ENCODE measurements at places on chromosomes 6 and 20.

DNA sequence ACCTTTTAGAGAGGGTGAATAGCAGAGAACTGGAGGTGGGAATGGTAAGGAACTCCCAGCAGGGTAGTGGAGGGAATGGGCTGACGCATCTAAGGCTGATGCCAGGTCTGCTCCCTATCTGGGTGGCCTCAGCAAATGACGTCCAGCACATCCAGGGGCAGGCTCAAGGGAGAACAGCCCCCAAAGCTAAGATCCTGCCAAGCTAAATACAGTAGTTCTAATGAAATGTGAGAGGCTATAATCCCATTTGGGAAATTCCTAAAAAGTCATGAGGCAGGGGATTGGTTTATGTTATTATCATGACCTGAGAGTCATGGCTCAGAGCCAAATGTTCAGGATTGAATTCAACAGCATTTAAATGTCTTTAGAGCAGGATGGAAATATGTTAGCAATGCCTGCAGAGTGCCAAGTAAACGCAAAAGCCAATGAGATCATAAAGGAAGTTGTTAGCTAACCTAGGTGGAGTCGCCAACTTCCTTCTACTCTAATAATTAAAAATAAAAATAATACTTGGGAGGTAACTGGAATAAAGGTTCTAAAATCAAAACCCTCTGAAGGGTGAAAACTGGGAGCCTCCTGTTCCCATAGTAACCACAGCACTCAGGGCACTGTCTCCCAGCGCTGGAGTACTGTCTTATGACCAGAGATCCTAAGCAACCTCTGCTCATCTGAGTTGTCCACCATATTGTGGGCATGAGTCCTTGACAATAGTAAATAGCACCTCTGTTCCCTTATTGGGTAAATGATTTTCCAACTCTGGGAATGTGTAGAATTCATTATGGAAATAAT, 34.8 kb downstream of the IYD start:
- no peak for DNase-seq

- DNase-seq: no peak
These were observed 190.3 kb downstream of the UTRN start for GRCh38 chr6:144475411-144475810.

GRCh38 chr6:6686176-6686575, 97.7 kb downstream of the LY86 start:
- DNase-seq: no peak

DNA sequence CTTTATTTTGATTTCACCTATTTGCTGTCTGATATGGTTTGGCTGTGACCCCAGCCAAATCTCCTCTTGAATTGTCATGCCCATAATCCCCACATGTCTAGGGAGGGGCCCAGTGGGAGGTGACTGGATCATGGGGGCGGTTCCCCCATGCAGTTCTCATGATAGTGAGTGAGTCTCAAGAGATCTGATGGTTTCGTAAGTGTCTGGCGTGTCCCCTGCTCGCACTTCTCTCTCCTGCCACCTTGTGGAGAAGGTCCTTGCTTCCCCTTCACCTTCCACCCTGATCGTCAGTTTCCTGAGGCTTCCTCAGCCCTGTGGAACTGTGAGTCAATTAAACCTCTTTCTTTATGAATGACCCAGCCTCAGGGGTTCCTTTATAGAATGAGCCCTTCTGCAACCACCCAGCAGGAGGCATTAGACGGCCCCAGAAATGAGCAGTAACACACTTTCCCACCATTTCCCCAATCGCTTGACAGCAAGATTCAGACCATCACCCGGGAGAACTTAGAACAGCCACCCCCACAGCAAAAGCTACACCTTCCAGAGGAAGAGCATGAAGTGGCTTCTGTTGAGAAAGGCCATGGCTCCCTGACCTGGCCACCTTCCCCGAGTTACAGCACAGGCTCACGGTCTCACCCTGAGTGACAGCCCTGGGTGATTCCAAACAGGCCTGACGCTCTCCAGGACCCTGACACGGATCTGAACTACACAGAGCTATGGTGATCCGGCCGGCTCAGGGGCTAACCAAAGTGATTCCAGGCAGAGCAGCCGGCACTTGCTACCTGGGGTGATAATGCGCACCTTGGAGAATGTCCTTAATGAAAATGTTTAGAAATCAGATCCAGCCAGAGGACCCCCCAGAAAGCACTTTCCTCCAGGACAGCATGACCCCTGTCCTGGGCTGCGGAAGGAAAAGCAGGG, 131.2 kb upstream of the CDH4 start:
- DNase-seq: no peak

GRCh38 chr6:106908386-106908840, 66.1 kb downstream of the CD24 start:
- DNase-seq: no peak

DNA sequence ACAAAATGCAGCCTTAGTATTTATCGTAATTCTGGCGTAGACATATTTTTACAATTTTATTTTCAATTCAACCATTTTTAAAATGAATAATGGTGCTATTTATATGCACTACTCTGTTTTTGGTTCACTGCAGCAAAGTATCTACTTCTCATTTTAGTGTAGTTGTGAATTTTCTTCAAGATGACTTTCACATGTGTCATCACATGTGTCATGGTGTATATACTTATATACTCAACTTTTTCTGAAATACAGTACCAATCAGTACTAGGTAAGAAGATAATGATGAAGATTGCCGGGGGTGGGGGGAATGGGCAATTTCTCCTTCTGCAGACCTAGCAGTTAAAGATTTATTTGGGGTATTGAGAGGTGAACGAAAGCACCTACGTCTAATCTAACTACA, 634.5 kb downstream of the PHF3 start:
- DNase-seq: no peak

- DNase-seq: no peak
These were observed 9.1 kb downstream of the PPP2R5D start for GRCh38 chr6:42993445-42993844.

DNA sequence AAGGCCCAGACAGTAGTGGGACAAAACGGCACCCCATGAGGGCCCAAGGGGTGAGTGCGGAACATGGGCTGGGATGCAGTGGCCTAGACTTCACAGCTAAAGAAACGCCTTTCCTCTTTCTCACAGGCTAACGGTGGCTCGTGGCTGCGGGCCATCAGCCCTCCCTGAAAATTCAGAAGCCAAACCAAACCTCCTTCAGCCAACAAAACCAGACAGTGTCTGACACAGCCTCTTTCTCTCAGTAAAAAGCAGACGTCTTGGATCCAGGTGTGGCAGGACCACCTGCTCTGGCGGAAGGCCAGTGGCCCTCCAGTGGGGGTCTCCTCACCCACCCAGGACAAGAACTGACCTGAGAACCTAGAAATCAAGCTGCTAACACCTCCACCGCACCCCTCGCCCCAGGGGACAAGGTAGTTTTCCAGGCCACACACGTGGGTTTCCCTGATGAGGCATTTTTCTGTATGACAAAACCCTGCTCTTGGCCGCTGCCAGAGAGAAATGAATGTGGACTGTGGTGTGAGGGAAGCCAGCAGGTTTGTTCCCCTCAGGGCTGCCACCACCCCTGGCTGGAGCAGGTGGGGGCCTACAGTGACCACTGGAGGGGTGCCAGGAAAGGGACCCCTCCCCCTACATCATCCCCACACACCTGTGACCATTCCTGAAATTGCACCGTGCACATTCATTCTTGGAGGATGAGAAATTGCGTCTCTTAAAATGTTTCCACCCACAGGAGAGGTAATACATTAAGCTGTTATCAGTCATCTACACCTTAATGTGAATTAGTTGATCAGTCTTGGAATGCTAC, 76.8 kb upstream of the PIM1 start:
- no peak for DNase-seq

All from activated T-helper 1 cell treated with anti-CD3 and anti-CD28 coated beads, Interleukin-2, amount 50 U/mL, for 16 hours (primary cell).